CD8-positive, alpha-beta T cell (primary cell): ENCODE measurements at places on chromosomes 7 and 10.

DNA sequence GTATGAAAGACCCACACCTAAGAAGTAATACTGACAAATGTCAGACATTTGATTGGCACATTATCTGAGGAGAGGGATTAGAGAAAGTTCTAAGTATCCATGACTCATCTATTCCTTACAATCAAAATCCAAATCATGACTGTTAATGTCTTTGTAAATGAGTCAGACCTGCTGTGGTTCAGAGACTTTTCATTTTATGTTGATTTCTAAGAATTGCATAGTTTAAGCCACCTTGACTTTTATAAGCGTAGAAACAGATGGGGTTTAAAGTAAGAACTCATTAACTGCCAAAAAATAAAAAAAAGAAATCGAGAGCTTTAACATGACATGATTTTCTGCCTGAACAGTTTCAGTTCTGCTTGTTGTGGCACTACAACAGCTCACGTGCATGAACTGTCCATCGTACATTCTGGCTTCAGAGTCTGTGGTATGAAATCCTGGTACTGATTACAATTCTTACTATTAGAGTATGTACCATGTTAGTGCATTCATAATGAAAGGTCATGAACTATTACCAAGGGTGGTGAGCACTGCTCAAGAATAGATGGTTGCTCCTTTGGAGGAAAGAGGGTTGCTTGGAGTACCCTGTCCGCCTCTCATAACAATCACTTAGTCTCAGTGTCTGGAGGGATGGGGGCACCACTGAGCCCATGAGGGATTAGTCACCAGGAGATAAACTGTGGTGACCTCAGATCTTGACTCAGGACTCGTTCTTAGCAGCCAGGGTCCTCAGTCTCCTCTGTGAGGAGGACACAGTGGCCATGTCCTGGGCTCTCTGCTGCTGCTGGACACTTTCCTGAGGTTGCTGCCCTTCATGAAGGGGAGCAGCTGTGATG lies 42.2 kb downstream of the ACSM6 start:
- no peak for DNase-seq

GRCh38 chr7:103154042-103154441 lies 5.1 kb upstream of the NAPEPLD start:
- DNase-seq: no peak

DNA sequence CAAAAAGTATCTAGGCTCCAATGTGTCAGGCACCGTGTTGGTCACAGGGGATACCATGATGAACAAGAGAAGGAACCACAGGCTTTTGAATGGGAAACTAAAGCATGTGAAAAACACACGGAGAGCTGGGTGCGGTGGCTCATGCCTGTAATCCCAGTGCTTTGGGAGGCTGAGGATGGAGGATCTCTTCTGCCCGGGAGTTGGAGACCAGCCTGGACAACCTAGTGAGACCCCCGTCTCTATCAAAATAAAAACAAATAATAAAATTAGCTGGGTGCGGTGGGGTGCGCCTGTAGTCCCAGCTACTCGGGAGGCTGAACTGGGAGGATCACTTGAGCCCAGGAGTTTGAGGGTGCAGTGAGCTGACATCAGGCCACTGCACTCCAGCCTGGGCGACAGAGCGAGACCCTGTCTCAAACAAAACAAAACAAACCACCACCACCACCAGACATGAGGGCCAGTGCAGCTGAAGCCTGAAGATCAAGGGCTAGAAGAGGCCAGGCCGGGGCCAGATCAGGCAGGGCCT lies 611 bp upstream of the COPS6 start:
- no peak for DNase-seq

DNA sequence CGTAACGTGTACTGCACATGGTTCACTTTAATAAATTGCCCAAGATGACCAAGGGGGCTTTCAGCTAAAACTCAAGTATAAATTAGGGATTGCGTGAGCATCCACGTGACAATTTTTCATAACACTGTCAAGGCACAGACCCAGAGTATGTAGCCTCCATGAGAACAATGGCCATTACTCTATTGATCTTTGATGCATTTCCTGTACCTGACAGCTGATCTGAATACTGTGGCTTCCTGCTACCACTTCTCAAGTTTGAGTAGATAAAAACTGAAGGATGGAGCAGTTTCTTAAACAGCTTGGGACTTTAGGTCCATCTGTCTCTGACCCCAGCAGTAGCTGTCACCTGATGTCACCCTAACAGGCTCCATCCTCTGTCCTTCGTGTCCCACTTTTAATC lies 98.9 kb downstream of the ABCC2 start:
- no peak for DNase-seq

- DNase-seq: no peak
Measured at GRCh38 chr7:132609222-132609621, 33.0 kb upstream of the PLXNA4 start.

GRCh38 chr7:39084349-39084748 lies 106.6 kb downstream of the POU6F2 start:
- no peak for DNase-seq

- no peak for DNase-seq
Measured at GRCh38 chr10:79192677-79193003, 123.9 kb downstream of the ZMIZ1 start.

DNA sequence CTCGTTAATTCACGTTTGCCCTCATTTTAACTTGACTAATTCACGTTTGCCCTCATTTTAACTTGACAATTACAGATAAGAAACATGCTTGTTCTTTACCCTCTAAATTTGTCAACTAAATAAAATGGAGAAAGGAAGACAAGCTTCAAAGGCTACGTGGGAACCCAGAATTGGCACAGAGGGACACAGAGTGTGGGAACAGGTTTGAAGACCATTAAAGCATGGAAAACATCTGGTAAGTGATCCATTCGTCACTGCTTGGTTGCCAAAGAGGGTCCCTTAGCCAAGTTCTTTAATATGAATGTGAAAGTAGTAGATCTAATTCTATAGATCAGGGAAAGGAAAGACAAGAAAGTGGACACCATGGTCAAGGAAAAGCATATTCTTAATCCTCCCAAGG lies 57.2 kb downstream of the ITIH5 start:
- no peak for DNase-seq

- no peak for DNase-seq
Measured at GRCh38 chr7:15580604-15581351, 19.0 kb upstream of the AGMO start.

DNA sequence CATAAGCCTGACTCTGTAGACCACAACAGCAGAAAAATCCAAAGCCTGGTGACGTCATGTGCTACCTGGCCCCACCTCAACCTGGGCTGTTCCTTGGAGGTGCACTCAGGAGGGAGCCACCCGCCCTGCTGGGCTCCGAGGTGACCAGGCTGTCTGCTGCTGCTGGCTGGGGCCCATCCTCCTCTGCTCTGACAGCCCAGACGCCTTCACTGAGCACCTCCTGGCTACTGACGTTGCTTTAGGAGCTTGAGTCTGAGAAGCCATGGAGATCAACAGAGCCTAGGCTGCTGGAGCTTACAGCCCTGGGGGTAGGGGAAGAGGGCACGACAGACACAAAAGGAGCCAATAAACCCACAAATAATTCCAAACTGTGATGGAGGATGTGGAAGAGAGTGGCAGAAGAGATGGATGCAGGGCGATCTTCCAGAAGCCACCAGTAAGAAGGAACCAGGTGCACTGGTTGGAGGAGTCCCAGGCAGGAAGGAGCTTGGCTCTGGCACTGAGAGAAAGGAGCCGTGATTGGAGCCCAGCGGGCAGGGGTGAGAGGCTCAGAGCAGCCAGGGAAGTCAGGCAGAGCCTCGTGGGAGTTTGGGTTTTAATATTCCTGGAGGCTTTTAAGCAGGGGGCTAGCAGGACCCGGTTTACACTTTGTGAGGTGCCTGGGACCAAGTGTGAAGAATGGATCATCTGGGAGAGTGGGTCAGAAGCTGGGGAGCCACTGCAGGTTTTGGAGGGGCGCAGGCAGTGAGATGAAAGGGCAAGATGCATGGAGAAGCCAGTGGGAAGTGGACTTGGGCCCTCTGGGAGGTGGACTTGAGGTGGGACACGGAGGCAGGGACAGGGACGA lies 1.7 kb upstream of the PTPRE start:
- DNase-seq: no peak

DNA sequence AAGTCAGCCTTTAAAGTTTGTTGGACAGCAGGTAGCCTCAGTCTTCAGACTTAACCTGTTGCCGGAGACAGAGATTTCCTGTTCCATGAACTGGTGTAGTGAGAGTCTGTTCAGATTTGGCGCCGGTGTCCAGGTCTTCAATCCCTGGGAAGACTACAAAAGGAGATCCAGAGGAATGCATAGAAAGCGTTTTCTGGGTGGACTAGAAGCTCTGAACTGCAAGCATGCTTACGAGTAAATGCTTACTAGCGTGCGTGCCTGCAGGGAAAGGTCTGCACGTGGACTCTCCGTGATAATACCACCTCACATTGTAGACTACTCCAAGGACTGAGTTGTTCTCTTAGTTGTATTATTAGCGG lies 878 bp downstream of the GLRX3 start:
- DNase-seq: no peak

- DNase-seq: no peak
Measured at GRCh38 chr10:102677331-102678067, 33.2 kb downstream of the TRIM8 start.

- no peak for DNase-seq
Measured at GRCh38 chr7:156829669-156830336, 63.2 kb downstream of the LMBR1 start.

- no peak for DNase-seq
Measured at GRCh38 chr10:110399106-110399964, 94.6 kb upstream of the SMNDC1 start.

DNA sequence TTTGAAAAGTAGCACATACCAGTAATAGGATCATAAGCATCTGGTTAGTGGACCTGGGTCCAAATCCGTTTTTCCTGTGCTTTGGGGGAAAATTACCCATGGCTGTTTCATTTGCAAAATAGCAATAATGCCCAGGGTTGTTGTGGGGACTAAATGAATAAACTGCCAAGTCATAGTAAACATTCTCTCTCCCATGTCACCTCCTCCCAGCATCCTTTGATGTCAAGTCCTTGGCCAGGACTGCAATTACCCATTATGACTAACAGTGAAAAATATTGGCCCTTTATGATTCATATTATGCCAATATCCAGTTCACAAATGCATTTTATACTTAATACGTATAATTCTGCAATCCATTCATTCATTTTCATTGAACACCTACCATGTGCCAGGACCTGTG lies 23.0 kb downstream of the TOMM7 start:
- DNase-seq: no peak

GRCh38 chr7:42931447-42931833 lies 534 bp downstream of the PSMA2 start:
- no peak for DNase-seq

DNA sequence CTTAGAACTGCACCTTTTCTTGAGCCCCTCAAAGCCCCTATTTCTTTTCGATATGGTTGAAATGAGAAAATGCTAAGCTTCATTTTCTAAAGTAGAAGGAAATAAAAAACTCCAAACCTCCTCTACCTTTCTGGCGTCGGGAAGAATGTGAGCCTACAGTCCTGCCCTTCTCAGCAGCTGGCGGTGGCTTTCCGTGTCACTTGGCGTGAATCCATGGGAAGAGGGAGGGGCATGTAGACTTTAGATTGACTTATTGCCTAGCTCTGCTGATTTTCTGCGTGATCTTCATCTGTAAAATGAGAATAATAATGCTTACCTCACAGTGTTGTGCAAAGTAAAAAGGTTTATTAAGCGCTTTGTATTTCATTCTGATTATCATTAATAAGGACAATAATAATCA lies 35.0 kb downstream of the PRR15 start:
- DNase-seq: no peak

DNA sequence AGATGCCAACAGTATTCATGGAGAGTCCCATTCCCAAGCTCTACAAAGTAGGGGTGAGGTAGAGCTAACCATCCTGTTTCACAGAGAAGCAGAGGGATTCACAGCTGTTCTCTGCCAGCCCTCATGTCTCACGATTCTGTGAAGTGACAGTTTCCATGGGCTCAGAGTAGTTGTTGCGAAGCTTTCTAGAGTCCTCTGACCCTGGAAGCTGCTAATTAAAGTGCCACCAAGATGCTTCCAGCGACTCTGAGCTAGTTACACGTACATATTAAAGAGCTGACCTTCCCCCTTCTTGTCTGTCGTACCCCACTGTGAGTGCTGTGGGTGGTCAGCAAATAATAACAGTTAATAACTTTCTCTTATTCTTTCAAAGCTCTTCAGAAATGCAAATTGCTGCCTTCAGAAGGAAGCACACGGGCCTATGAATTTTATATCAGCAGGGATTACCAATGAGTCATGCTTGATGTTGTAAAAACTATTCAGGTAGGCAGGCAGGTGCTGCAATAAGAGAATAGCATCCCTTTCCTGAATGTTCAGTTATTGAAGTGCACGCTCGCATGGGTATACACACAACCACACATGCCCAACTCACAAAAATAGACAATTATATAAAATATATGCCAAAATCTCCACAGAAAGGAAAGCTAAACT lies 34.1 kb downstream of the DNAJB9 start:
- DNase-seq: no peak

DNA sequence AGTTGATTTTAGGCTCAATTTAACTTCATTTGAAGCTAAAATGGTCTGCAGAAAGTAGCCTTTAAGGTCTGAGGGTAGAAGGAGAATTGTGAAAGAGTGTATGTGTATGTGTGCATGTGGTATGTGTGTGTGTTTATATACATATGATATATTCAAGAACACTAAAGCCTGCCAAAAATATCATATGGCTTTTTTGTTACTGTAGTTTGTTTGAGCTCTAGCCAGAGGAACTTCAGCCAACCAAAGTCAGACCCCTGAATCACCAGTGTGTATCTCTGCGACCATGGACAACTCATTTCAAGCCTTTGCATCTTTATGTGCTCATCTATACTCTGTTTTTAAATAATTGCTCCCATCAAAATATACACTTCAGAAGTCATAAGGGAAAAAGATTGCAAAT lies 58.4 kb upstream of the HDAC9 start:
- DNase-seq: no peak

GRCh38 chr10:805620-806305 lies 116.3 kb upstream of the DIP2C start:
- no peak for DNase-seq

- DNase-seq: no peak
Measured at GRCh38 chr7:151785681-151785965, 91.3 kb downstream of the PRKAG2 start.

- no peak for DNase-seq
Measured at GRCh38 chr10:14500172-14500765, 169.5 kb upstream of the FRMD4A start.
